Activated naive CD8-positive, alpha-beta T cell treated with anti-CD3 and anti-CD28 coated beads, Interleukin-2, amount 50 U/mL, for 24 hours (primary cell): ENCODE measurements at places on chromosomes 11 and 22.
A peak's percentile ranks its signal among the peaks of the same experiment; 100 is the strongest.

DNA sequence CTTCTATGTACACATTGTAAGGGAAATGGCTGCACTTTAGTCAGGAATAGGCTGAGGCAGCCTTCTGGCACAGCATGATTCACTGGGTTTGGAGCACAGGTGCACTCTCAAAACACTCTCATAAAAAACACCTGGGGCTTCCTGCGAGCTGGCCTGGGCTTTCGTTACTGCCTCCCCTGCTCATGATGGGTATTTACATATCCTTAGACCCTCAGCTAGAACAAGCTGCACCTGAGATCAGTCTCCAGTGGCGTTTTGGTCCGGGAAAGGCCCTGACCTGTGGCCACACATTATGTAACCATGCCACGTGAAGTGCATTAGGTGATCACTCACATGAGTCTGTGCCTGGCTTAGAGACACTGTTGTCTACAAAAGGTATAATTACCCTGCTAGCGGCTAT, 321.7 kb downstream of the TMEM135 start:
- no peak for DNase-seq

DNA sequence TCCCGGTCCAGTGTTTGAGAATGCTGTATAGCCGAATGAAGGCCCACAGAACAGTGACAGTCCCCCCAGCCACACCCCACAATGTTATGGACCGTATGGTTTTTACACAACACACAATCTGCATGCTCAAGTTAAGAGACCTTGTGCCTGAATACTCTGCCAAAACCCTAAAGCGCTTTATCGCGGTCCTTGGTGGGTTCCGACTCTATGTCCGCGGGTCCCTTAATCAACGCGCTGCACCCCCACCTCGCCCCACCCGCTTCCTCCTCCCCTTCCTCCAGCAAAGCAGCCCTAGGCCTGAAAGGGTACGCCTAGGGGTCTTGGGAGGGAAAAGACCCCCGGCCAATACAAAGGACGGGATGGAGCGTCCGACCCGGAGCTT, 442 bp downstream of the COPB1 start:
- peak; percentile 41 for DNase-seq

GRCh38 chr11:7561562-7561961, 47.8 kb downstream of the PPFIBP2 start:
- DNase-seq, result no peak

- DNase-seq, result no peak
Observed at GRCh38 chr11:126391970-126392632, 36.6 kb downstream of the ST3GAL4 start.

DNA sequence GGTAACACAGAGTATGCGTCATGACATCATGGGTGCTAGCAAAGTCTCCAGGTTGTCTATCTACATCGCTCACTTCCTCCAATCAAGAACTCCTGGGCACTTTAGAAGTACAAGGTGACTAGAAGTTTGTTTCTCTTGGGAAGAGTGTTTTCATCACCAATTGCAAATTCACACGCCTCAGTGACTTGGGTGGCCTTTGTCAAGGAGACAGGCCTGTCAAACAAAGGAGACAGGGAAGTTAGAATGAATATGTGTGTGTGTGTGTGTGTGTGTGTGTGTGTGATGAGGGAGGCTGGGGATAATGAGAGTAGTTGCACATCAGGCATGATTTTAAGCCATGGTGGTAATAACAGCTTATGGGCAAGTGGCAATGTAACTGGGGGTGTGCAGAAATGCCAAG, 953.2 kb downstream of the OPCML start:
- DNase-seq, result no peak

- DNase-seq, result no peak
Observed at GRCh38 chr11:25970726-25971508, 361.0 kb upstream of the ANO3 start.

- DNase-seq, result no peak
Observed at GRCh38 chr11:123773959-123774358, 19.6 kb upstream of the OR6X1 start.
